ENCODE measurements at places on chromosomes 16 and 17. TPM values are rescaled to one million over a fixed set of nuclear protein-coding genes. Genes with fewer than 3 reads are reported as not detected.

DNA sequence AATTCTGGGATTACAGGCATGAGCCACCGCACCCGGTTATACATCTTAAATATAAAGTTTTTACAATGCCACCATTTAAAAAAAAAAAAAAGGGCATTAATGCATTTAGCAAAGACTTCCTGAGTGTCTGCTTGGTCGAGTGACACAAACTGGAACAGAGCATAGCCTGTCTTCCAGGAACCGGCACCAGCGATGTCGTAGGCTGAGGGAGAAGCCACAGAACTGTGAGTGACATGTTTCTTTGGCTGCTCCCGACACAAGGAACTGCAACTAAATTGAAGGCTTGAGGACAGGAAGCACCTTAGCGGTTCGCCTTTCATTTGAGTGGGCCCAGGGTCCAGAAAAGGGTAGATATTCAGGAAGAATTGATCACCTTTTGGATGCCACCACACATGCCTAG, 717.8 kb downstream of the MAF start:
- no peak for DNase-seq

GHDC gene
- polyA plus RNA-seq = 10.0 TPM

DNA sequence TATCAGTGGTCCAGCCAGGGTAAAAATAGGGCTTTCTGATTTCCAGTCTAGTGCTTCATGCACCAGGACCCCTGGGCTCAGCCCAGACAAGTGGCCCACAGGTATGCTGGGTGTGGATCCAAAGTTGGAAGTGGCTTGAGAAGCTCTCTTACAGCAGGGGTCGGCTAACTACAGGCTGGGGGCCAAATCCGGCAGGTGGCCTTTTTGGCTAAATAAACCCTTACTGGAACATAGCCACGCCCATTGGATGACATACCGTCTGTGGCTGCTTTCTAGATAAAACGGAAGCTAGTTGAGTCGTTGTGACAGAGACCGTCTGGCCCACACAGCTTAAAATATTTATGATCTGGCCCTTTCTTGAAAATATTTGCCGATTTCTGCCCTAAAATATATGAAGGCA, 119.0 kb upstream of the CDC42EP4 start:
- DNase-seq = peak; percentile 60

DNA sequence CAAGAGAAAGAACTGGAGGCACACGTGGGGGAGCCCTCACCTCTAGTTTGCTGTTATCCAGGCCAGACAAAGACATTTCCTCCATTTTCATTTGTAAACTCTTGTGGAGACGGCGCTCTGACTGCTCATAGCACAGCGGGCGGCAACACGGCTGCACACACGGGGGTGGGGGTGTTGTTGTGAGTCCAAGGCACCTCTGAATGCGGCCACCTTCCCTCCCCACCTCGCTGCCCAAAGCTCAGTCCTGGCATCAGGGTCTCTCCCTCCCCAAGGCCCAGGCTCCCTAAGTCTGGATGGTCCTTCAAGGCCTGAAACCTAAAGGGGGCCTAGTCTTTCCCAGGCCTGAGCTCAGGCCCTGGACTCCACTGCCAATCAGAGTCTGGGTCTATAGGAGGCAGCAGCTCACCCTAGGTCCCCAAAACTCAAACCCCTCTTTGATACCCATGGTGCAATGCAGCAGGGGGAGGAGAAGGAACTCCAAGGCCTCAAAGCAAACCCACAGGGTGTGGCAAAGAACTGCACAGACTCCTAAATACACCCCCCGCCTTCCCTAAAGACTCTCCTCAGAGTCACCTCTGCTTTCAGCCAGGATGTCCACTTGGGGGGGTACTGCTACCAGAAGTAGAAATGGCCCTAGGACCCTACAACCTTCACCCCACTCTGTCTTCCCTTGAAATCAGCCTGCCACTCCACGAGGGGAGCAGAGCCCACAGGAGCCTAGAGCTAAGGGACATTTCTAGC, 1.5 kb downstream of the ATXN7L3 start:
- DNase-seq = peak; percentile 45

All from muscle of back (tissue), 13 donors.